ENCODE measurements at places on chromosomes 7 and 10.
A peak's percentile ranks its signal among the peaks of the same experiment; 100 is the strongest.

GRCh38 chr7:40582539-40582938 lies 447.7 kb downstream of the SUGCT start:
- DNase-seq, result no peak

- DNase-seq, result no peak
Measured at GRCh38 chr10:125626671-125627070, 56.3 kb downstream of the TEX36 start.

DNA sequence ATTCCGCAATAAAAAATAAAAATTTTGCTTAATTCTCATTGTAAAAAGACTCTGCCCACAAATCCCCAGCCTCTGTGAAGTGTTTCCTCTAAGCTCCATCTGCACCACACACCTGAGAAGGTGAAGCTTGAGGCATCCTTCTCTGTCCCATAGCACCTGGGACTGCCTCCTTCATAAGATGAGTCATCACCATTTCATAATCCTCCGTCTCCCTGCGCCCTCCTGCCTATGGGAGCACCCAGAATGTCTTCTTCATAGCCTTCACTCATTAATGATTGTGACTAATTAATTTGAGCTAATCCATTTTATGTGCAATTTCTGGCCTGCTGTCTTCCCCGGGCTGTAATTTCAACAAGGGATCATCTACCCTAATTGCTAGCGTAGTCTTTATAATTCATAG lies 90.3 kb downstream of the WDR11 start:
- no peak for DNase-seq

DNA sequence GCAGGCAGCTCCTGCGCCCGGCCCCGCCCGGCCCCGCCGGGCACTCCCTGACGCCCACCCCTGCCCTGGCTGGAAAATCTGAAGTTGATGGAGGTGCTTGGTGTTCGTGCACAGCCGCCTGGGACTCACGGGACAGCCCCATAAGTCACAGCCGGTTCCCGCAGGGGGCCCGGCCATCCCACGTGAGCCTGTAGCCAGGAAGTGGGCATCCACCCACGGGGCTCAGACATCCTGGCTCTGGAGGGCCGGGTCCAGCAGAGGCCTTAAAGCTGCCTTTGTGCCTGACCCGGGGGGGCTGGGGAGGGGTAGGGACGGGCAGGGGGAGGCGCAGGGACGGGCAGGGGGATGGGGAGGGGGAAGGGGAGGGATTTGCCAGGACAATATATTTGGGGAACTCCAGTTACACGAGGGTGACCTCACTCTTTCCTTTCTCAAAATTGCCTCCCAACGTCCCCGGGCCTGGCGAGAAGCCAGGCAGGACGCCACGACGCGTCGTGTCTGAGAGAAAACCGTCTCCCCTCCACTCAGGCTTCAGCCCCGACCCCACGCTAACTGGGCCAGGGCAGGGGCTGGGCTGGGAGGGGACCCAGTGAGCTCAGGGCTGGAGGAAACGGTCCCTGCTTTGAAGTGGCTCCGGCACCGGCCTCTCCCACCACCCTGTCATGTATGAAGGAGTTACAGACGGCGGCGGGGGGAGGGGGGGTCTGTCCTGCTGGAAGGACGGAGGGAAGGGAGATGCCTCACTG lies 82.1 kb upstream of the PDGFA start:
- DNase-seq, result peak; percentile 46

DNA sequence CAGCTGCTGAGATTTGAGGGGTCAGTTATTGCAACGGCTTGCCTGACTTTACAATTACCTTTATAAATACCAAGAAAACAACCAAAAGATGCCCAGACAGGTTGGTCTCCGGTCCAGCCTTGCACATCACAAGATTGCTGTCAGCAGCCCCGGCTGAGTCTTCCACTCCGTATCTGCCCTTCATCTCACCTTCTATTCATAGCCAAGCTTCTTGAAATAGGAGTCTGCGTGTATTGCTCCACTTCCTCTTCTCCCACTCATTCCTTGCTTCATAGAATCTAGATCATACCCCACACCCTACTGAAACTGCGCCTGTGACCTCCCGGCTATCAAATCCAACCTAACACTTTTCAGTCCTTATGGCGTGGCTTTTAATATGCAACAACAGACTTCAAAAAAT lies 31.1 kb upstream of the USP6NL start:
- no peak for DNase-seq

DNA sequence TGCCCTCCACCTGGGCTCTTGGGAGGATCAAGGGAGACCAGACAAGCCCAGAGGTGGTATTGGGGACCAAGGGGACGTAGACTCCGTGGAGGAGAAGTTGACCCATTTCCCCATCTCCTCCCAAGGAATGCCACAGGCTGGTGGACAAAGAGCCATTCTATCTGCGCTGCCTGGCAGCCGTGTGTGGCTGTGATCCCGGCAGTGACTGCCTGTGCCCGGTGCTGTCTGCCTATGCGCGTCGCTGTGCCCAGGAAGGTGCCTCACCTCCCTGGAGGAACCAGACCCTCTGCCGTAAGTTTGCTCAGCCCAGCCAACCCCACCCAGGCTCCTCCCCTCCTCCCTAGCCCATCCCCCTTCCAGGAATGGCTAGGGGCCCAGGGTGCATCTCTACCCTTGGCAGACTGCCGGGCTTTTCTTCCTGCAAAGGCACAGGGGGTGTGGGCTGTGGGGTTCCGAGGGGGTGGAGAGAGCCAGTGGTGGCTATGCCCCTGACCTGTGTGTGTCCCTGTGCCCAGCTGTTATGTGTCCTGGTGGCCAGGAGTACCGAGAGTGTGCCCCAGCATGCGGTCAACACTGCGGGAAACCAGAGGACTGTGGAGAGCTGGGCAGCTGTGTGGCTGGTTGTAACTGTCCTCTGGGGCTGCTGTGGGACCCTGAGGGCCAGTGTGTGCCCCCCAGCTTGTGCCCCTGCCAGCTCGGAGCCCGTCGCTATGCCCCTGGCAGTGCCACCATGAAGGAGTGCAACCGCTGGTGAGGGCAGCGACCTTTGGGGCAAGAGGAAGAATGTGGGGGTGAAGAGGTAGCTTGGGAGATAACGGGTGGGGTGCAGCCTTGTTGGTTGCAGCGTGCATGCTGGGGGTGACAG lies 10.2 kb upstream of the ZNF467 start:
- DNase-seq, result no peak

GRCh38 chr10:10292501-10292900 lies 725.2 kb upstream of the CELF2 start:
- no peak for DNase-seq

- DNase-seq, result peak; percentile 51
Measured at GRCh38 chr10:132229834-132230556, 43.2 kb downstream of the DPYSL4 start.

GRCh38 chr10:3468919-3469638 lies 296.5 kb upstream of the PITRM1 start:
- DNase-seq, result no peak

GRCh38 chr10:103983367-103983911 lies 16.5 kb downstream of the SLK start:
- DNase-seq, result no peak

DNA sequence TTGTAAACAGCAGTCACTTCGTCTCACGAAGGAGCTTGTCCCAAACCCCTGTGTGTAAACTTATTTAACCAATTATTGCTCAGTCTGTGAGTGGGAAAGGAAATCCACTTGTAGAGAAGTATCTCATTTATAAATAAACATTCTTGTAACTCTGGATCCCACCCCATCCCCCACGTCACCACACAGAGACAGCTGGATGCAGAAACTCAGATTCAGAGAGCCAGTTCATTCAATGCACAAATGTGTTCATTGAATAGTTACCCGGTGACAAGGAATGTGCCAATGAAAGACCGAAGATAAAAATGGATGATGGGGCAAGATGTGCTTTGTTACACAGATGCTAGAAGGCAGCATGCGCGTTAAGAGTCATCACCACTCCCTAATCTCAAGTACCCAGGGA lies 8.3 kb upstream of the OCM start:
- no peak for DNase-seq

DNA sequence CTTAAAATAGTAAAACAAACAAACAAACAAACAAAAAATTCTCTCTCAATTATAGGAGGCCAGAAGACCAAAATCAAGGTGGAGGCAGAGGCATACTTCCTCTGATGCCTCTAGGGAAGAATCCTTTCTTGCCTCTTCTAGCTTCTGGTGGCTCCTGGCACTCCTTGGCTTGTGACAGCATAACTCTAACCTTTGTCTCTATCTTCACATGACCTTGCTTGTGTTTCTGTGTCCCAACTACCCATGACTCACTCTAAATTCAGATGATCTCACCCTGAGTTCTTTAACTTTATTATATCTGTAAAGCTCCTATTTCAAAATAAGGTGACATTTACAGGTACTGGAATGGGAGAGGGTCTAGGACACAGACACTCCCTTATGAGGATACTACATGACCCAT lies 88.3 kb upstream of the ANTXRL start:
- DNase-seq, result no peak

DNA sequence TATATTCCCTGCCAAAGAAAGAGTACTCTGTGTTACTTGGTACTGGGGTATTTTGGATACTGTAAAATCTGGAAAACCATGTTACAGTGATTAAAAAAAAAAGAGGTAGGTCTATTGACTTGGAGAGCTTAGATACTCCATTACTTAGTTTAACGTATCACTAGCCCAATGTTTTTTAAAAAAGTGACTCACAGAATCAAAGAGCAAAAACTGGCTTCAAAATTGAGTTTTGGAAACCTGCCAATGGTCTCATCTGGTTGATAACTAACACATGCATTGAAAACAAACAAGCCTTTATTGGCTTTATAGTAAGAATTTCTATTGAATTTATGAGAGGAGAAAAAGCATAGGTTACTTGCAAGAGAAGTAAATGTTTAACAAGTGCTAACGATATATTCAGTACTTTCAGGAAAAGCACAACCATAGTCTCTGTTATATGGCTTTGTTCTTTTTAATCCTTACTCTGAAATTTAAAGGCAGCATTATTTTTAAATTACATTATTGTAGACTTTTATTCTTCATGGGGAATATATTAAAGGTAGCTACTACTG lies 563.3 kb upstream of the SORCS1 start:
- DNase-seq, result no peak

- DNase-seq, result peak; percentile 86
Measured at GRCh38 chr10:79196470-79197461, 128.0 kb downstream of the ZMIZ1 start.

GRCh38 chr10:118163217-118163616 lies 116.5 kb upstream of the RAB11FIP2 start:
- DNase-seq, result no peak

GRCh38 chr7:33794959-33795358 lies 110.4 kb upstream of the BMPER start:
- no peak for DNase-seq

DNA sequence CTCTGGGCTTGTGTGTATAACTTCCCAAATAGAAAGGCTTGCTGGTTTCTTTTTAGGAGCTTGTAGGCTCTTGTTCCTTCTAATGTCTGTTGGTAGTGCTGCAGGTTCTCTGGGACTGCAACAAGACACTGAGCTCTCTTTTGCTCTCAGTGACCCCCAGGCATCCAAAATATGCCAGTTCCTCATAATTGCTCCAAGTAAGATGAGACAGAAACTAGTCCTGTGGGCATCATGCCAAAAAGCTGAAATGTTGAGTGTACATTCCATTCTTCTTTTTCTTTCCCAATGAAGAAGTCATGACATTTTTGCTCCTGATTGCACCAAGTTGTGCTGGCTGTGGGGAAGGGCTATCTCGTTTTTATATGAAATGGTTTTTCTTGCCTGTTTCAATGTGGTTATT lies 7.1 kb upstream of the BTBD16 start:
- no peak for DNase-seq

DNA sequence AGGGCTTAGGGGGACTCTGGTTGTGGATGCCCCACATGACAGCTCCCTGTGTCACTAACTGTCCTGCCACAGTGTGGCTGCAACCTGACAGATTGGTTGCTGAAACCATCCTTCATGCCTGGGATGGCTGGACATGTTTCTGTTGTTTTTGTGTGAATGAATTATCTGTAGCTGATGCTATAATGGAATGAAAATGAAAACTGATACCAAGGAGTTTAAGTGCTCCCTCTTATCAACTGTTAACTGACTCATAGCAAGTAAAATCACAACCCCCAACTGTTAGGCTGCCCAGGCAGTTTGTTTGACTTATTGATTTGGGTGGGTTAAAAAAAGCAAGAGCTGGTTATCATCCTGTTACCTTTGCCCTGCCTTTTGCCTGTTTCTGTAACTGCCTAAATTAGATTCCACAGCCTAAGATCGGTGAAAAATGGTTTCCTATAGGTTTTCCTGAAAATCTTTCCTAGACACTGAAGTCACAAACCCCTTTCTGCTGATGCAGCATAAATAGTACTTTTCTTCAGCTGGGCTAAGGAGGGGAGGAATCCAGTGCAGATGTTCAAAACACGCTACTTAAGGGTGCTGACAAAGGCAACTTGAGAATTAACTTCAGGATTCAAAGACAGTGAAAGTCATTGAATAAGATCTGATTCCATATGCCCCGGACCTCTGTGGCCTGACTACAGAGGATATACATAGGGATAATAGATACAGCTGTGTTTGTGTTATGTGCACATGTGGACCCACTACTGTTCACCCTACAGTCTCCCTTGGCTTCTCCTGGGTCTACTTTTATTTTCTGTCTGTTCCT lies 5.7 kb downstream of the FRAT2 start:
- DNase-seq, result no peak

DNA sequence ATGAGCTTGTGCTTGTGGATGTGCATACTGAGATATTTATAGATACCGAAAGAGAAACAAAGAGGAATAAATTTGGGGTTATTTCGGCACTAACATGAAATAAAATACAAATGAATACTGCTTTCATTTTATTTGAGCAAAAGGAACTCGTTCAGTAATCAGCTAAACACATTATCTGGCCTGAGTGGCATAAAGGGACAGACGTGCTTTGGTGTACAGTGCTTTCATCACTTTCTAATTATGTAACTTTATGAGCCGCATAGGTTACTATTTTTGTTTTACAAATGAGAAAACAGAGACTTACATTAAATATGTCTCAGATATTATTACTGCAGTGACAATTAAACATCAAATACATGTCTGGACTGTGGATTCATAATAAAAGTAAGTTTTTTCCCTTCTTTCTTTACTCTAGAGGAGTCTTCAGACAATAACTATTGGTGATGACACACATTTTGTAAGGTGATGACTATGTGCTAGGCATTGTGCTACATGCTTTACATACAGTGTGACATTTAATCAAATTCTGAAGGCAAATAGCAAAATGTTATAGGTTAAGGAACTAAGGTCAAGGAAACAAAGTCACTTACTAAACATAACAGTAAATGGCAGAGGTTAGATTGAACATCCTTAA lies 503.3 kb downstream of the SORCS1 start:
- no peak for DNase-seq

GRCh38 chr7:155322530-155322929 lies 24.9 kb downstream of the INSIG1 start:
- DNase-seq, result no peak

GRCh38 chr10:200405-200804 lies 65.2 kb downstream of the ZMYND11 start:
- DNase-seq, result no peak

DNA sequence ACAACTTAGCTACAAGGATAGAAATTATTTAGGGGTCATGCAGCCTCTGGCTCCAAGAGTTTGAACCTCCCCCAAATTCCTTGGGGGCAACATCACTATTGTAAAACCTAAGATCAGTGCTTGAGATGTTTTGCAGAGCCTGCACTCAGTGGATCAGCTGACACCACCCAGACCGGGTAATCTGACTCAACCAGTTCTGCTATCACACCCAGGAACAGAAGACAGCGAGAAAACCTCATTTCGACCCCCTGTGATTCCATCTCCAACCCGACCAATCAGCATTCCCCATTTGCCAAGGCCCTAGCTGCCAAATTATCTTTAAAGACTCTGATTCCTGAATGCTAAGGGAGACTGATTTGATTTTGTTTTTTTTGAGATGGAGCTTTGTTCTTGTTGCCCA lies 5.2 kb downstream of the TACR2 start:
- DNase-seq, result no peak

- no peak for DNase-seq
Measured at GRCh38 chr7:66400400-66400799, 195.3 kb downstream of the TPST1 start.

Measured in left colon (tissue), 2 donors.